ENCODE measurements at places on chromosomes 16 and 17.

DNA sequence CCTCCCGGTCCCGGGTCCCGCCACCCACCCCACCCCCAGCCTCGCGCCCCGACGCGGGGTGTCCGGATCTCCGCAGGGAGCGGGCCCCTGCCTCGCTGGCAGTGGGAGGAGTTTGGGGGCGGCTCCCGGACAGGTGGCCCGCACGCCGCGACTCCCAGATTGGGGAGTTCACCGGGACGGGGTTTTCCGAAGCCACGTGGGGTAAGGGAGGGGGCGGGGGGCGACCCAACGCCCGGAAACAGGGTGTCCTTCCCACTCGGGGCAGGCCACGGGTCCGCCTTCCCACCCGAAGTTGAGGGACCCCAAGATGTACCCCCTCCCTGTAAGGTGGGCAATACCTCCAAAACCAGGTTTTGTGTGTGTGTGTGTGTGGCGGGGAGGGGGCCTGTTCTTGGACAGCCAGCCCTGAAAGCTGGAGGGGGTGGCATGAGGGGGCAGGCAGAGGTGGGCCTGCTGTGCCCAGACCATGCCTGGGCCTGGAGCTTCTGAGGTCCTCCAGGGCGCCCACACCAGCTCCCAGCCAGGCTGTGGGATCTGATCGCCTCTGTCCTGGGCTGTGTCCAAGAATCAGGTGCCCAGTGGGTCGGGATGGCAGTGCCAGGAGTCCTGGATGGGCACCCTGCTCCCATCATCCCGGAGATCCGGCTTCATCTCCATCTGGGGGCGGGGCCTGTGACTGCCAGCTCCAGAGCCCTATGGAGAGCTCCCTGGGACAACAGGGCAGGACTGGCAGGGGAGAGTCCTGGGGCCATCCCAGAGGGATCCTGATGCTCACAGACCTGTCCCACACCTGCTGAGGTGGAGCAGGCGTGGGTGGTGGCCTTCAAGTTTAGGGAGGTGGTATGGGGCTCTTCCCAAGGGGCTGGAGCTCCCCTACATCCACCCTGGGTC, 767 bp downstream of the SYNGR2 start:
- no peak for DNase-seq

GRCh38 chr17:53687324-53687723, 135.4 kb upstream of the KIF2B start:
- DNase-seq: no peak

DNA sequence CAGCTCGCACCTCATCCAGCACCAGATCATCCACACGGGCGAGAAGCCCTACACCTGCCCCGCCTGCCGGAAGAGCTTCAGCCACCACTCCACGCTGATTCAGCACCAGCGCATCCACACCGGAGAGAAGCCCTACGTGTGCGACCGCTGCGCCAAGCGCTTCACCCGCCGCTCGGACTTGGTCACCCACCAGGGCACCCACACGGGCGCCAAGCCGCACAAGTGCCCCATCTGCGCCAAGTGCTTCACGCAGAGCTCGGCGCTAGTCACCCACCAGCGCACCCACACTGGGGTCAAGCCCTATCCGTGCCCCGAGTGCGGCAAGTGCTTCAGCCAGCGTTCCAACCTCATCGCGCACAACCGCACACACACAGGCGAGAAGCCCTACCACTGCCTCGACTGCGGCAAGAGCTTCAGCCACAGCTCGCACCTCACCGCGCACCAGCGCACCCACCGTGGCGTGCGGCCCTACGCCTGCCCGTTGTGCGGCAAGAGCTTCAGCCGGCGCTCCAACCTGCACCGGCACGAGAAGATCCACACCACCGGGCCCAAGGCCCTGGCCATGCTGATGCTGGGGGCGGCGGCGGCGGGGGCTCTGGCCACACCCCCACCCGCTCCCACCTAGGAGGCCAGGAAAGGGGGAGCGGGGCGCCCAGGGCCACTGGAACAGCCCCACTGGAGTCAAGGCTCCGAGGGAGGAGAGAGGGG, 7.5 kb downstream of the ZNF205 start:
- DNase-seq: no peak

- no peak for DNase-seq
Observed at GRCh38 chr17:42844761-42845555, 578 bp downstream of the AOC2 start.

GRCh38 chr16:47660540-47660939, 199.4 kb downstream of the PHKB start:
- no peak for DNase-seq

- DNase-seq: no peak
Observed at GRCh38 chr17:64575431-64575830, 68.7 kb downstream of the CEP95 start.

DNA sequence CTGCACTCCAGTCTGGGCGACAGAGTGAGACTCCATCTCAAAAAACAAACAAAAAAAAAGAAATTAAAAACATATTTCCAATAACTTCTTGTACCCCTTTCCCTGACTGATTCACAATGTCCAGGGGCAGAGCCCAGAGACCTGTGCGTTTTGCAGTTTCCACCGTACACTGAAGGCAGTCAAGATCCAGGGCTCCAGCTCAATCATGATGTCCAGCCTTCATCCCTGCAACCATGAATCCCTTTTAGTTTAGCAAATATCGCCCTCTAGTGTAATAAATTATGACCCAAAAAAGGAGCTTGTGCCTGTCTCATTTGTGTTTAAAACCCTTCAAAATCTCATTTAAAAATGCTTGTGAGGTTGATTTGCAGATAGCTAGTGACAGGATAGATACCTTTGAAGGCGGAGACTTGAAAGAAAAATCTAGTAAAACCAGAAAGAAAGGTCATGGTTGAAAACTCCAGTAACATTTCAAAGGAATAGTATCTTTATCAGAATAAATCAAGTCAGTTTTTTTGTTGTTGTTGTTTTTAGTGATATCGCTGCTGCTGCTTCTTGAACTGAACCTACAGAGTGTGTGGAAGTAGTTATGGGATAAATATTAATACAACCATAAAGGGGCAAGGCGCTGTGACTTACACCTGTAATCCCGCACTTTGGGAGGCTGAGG, 3.7 kb upstream of the ERN1 start:
- DNase-seq: peak; percentile 92

Data from hematopoietic multipotent progenitor cell treated with erythropoietin and hydrocortisone succinate and interleukin-3 and kit ligand, for 6 days (in vitro differentiated cells).